ENCODE measurements at places on chromosomes 4 and X.

DNA sequence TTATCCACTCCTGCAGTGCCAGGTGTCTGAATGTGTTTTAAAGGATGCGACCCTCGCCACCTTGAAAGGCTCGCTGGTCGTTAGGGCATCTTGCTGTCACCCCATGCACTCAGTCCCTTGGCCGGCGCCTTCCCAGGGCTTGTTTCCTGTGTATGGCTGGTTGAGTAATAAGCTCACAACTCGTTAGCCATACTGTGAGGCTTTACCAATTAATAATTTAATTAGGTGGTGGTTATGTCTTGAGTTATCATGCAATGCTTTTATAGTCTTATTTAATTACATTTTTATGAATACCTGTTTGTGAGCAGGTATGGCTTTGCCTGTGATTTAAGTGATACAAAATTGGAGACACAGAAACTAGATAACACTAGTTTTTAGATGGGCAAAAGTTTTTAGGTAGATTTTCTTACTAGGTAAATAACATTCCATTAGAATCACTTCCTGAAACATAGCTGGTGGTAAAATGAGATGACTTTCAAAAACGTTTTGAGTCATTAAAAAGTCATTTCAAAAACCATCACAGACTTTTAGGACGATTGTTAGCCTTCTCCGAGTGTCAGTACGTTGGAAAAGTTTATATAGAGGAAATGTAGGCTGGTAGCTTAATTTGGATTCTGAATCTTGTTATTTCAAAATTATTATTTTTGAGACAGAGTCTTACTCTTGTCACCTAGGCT, 18.2 kb downstream of the PTTG2 start:
- DNase-seq: no peak

- no peak for DNase-seq
Measured at GRCh38 chr4:39181520-39181904, 817 bp upstream of the WDR19 start.

DNA sequence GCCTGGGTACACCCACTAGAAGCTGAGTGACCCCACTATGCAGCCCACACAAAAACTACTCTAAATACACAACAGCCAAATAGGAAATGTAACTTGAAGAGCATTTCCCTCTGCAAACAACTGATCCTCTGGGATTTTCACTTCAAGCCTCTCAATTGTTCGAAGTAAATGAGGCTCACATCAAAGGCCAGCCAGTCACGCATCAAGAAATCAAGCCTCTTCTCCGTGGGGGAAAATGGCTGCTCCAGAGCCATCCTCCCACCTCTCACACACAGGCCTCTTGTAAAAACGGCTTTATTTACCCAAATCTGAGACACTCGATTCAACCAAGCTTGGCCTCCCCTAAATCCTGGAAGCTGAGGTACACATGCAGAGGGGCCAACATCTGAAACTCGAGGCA, 14.3 kb downstream of the PCDH19 start:
- DNase-seq: no peak

DNA sequence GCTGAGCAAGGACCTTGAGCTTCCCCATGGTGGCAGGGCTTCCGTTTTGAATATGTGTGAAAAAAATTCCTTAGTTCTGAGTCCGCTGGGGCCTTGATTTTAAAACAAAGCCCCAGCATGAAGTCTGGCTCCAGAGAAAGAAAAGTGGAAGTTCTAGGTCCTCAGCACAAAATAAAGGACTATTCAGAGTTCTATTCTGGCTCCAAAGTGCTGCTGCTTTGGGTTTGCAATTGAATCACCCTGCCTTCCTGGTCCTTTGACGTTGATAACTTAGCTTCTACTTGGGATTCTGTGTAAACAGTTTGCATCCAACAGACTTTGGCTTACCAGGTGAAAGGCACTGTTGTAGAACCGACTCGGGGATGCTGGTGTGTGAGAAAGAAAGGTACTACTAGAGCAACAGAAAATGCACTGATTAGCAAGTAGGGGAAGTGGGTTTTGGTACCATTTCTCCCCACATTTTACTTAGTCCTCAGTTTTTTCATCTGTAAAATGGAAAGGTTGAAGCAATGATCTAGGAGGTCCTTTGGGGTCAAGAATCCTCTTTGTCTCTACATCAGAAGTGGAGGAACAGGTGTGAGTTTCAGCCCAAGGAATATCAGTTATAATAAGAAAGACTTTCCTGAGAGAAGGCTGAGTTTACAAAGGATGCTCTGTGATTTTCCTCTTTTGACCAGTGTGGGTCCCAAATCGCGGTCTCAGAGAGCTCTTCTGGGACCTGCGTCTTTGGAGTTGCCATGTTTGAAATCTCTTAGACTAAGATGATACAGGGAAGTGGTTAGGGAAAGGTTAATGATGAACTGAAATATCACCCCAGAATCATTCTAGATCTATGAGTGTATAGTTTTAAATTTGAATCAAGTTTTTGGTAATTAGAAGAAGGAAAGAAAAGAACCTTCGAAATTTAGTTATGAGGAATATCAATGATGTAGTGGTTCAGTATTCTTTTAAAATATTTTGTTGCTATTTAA, 28.2 kb downstream of the IGFBP7 start:
- no peak for DNase-seq

- peak; percentile 47 for DNase-seq
Measured at GRCh38 chr4:7843831-7844593, 95.6 kb downstream of the AFAP1 start.

DNA sequence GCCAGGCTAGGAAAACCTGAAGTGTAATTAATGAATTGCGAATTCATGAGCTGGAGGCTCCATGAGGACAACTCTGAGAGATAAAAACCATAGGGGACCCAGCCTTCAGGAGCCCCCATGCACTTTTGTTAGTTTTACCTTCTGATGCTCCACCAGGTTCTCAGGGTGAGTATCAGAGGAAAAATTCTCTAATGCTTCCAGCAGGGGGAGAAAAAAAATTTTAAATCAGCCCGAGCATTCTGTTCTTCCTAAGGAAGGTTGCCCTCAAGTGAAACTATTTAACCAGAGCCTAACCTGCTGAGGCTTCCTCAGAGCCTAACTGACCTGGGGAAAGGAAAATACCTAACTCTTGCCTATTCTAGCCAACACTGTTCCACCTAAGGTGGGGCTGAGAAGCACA, 552.6 kb downstream of the PPARGC1A start:
- peak; percentile 44 for DNase-seq

DNA sequence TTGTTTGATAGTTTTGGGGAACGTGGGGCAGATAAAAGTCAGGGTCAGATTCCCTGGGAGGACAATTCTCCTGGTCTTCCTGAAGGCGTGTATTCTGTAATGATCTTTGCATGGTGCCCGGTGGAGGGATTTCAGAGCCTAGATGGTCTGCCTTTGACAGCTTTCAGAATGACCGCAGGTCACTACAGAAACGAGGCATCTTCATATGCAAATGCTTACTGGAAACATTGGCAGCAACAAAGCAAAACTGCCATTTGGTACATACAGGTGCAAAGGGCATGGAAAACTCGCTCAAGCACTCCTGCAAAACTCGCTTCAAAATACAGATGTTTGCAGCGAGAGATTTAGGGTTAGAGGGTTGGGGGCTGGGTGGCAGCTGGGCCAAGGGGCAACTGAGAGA, 8.8 kb downstream of the C4orf50 start:
- no peak for DNase-seq

GRCh38 chr4:187183826-187184225, 460.2 kb upstream of the FAT1 start:
- DNase-seq: no peak

GRCh38 chr4:11719879-11720278, 291.2 kb upstream of the HS3ST1 start:
- DNase-seq: no peak

DNA sequence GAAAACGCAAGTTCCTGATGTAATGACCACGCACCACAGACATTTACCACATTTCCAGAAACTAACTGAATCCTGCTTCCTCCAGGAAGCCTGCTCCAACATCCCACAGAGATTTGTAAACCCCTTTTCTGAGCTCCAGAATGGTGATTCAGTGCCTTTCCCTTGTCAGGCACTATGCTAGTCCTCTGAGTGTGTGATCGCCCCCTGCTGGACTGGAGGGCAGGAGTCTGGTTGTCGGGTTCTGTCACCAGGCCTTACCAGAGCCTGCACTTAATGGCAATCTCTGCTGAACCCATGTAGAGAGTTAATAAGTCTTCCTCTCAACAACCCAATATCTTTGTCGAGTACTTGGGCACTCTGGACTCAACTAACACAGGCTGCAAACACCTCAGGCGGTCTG, 14.5 kb upstream of the KDM5C start:
- no peak for DNase-seq

DNA sequence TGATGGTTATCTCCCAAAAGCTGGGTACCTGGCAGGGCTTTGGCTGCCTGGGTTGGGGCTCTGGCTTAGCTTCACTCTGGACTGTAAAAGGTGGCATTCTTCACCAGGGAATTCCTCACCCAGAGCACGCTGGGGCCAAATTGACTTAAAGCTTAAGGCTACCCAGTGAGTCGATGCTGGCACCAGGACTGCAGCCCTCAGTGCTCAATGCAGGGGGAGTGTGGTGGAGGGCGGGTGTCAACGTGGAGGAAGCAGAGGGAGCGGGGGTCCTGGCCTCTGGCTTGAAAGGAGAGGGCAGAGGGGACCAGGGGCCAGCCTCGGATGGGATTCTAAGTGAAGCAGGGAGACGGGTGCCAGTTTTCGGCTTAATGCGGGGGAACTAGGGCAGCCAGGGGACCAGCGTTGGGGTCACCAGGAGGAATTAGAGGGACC, 446 bp upstream of the FAM50A start:
- DNase-seq: no peak

GRCh38 chrX:68048774-68049173, 384.5 kb downstream of the OPHN1 start:
- DNase-seq: no peak

DNA sequence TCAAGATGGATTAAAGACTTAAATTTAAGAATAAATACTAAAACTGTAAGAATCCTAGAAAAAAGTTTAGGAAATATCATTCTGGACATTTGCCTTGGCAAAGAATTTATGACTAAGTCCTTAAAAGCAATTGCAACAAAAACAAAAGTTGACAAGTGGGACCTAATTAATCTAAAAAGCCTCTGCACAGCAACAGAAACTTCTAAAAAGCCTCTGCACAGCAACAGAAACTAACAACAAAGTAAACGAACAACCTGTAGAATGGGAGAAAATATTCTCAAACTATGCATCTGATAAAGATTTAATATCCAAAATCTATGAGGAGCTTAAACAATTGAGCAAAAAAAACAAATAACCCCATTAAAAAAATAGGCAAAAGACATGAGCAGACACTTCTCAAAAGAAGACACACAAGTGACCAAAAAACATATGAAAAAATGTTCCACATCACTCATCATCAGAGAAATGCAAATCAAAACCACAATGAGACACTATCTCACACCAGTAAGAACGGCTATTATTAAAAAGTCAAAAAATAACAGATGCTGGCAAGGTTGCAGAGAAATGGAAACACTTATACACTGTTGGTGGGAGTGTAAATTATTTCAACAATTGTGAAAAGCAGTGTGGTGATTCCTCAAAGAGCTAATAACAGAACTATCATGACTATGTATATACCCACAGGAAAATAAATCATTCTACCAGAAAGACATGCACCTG, 5.5 kb upstream of the OPRPN start:
- DNase-seq: no peak

GRCh38 chr4:93780080-93780479, 48.5 kb upstream of the ATOH1 start:
- no peak for DNase-seq

- no peak for DNase-seq
Measured at GRCh38 chr4:118372251-118372650, 19.4 kb upstream of the PRSS12 start.

- peak; percentile 20 for DNase-seq
Measured at GRCh38 chr4:140326395-140326993, 47.0 kb upstream of the SCOC start.

GRCh38 chr4:107276052-107276451, 239.9 kb upstream of the DKK2 start:
- DNase-seq: no peak

DNA sequence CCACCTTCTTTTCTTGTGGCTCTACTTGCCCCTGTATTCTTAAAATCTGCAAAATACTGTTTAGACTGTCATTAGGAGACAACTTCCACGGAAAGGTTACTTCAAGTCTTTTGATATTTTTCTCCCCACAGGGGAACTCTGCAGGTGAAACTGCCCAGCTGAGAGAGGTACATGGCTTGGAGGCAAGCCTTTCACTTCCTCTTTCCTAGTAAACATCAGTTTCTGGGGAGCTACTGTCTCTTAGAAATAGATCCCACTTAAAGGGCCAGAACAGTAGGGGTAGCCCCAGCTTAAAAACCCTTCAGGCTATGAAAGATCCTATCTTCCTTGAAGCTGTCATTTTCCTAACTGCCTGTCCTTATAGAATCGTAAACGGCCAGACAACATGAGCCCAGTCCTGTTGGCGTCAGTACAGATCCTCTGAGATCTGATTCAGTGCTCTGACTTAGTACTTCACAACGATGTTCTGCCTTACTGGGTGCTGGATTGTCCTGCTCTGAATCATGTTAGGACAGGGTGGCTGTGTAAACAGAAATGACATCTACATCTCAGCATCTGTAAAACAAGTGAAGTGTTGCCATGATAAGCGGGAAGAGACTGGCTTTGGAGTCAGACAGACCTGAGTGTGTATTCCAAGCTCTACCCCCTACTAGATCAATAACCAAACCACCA, 102.1 kb downstream of the ITIH6 start:
- no peak for DNase-seq

GRCh38 chr4:105352826-105353225, 121.0 kb downstream of the PPA2 start:
- DNase-seq: no peak

- DNase-seq: no peak
Measured at GRCh38 chr4:23320931-23321587, 568.8 kb downstream of the PPARGC1A start.

GRCh38 chr4:186221624-186222023, 5.7 kb upstream of the KLKB1 start:
- no peak for DNase-seq

- no peak for DNase-seq
Measured at GRCh38 chr4:67700116-67700737, 728 bp downstream of the UBA6 start.

DNA sequence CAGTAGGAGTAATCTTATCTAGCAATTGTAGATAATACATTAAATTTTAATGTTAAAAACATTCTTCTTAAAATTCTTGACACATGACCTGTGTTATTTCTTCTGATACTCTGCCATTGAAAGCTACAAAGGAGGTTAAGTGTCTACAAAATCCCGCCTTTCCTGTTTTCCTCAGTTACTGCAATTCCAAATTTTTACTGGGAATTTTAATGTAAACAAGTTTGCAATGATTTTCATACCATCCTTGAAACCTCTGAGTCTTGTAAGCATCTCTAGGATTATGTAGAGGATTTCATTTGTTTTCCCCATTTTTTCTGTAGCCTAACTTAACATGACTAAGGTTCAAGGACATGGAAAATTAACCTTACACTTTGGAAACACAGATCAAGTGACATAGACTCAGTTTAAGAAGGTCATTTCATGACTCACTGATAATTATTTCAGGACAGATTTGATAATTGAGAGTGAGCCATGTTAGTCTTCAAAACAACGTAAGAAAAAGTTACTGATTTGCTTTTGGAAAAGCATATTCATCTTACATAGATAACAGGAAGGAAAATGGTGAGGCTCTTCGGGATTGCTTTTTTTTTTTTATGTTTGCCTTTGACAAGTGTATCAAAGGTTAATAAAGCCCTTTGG, 39.6 kb upstream of the PDLIM5 start:
- DNase-seq: no peak

Measured in Jurkat, Clone E6-1 (cell line).